Stimulated activated effector memory CD8-positive, alpha-beta T cell treated with anti-CD3 and anti-CD28 coated beads, Interleukin-12 subunit alpha, Interleukin-12 subunit beta, amount 100 ng/mL, for 72 hours (primary cell): ENCODE measurements at places on chromosomes 11 and 22.

DNA sequence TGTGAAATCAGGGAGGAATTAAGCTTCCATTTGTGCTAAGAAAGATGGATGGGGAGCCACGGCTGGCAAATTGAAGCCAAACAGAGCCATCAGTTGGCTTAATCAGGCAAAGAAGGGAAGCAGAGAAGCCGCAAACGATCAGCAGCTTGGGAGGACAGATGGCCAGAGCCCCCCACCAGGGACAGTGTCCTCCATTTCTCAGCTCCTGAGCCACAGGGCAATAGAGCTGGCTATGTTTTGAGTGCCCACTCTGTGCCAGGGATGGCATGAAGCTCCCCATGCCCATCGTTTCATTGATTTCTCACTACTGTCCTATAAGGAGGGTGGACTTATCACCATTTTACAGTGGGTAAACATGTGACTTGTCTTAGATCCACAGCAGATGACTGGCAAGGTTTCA is 126.3 kb upstream of the ASPHD2 start:
- DNase-seq = no peak

DNA sequence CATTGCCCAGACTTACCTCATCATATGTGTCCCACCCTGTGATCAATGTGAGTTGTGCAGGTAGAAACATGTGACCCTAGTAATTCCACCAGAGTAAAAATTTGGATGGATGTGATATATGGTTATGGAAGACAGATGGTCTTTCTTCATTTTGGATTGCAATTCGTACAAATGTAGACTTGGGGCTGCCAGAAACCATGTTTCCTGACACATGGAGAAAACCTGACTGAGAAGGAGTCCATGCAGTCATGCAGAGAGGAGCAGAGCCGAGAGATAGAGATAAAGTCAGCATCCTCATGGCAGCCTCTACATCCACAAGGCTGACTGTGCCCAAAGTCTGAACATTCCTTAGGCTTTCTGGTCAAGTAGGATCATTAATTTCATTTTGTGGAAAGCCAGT is 678.1 kb upstream of the KIRREL3 start:
- DNase-seq = no peak

DNA sequence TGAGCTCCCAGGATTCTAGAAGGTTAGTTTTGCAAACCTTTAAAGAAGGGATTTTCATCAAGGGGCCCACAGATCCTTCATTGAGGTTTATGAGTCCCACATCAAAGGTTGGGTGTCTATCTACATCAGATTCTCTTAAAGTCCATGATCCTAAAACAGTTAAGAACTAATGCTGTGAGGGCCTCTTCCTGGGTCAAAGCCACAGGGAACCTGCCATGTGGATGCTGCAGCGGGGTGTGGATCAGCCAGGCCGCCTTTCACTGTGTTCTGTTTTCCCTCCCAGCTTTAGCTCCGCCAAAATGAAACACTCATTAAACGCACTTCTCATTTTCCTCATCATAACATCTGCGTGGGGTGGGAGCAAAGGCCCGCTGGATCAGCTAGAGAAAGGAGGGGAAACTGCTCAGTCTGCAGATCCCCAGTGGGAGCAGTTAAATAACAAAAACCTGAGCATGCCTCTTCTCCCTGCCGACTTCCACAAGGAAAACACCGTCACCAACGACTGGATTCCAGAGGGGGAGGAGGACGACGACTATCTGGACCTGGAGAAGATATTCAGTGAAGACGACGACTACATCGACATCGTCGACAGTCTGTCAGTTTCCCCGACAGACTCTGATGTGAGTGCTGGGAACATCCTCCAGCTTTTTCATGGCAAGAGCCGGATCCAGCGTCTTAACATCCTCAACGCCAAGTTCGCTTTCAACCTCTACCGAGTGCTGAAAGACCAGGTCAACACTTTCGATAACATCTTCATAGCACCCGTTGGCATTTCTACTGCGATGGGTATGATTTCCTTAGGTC is 5.3 kb downstream of the SERPIND1 start:
- no peak for DNase-seq

DNA sequence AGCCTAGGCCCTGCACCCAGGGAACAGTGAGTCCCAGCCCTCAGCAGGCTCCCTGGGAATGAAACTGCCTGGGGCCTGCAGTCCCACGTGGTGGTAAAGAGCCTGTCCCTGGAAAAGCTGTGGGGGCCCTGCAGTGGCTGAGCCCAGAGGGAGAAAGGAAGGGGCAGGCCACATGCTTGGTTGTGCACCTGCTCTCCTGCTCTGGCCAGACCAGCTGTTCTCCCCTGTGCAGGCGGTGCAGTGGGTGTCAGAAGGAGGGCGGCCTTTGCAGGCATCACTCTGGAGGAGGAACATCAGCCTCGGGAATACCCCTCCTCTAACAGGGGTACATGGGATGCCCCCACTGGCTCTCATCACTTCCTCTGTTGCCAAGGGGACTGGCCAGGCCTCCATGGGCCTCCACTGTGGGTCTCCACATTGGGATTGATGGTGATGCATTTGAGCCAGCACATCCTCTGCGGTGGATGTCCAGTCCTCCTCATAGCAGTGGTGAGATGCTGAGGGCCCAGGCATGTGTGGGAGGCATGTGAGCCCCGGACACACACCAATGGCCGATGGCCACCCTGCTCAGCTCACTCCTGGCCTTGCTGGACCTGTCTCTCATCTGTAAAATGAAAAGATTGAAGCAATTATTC is 690.4 kb downstream of the BRD1 start:
- DNase-seq = no peak

DNA sequence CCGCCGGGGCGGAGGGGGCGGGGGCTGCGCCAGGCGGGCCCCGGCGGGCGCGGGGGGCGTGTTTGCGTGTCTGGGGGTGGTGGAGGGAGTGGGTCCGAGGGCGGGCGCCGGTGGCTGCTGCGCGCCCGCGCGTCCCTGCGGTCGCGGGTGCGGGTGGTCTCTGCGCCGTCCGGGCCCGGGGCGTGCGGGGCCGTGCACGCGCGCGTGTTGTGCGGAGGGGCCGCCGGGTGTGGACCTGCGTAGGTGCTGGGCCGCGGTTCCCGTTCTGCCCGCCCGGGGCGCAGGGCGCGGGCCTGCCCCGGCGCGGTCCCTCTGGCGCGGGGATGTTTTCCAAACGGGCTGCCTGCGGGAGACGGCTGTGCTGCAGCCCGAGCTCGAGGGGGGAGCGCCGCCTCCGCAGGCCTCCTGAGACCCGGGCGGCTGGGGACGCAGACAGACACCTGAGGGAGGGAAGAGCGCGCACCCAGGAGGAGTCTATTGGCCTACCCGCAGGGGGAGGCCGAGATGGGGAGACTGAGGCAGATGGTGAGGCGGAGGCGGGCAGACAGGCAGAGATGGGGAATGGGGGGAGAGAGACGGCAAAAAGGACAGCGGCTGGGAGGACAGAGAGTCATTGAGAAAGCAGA is 442 bp downstream of the PELI3 start:
- no peak for DNase-seq

DNA sequence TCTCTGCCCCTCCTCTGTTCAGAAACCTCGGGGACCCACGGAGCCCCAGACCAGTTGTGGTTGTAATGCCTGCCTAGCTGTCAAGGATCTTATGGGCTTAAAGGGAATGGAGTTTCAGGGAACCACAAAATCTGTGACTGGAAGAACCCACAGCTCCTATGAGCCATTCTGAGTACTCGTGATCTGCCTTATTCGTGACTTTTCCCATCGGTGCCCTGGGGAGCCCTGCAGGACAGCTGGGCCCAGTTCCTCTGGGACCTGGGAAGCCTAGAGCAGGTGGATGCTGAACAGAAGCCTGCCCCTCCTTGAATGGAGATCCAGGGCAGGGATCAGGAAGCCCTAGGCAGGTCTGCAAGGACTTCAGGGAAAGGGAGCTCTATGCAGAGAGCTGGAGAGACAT is 42.1 kb upstream of the TTC12 start:
- no peak for DNase-seq

- no peak for DNase-seq
Observed at GRCh38 chr11:77171885-77172665, 44.0 kb downstream of the MYO7A start.

DNA sequence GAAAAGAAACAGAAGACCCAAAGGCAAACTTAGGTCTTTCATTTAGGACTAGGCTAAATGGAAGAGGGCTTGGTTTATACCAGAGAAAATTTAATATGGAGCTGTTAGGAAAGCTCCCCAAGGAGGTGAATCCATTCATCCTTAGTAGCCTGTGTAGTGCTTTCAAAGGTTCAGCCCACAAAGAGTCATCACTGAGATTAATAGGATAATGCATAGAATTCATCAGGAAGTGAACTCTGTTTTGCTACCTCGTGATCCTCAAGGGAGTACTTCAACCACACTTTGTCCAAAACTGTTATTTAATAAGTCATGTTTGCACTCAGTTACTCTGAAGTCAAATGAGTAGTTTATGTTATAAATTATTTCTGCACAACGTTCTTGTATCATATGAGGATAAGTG is 43.3 kb upstream of the MMP7 start:
- DNase-seq = no peak

DNA sequence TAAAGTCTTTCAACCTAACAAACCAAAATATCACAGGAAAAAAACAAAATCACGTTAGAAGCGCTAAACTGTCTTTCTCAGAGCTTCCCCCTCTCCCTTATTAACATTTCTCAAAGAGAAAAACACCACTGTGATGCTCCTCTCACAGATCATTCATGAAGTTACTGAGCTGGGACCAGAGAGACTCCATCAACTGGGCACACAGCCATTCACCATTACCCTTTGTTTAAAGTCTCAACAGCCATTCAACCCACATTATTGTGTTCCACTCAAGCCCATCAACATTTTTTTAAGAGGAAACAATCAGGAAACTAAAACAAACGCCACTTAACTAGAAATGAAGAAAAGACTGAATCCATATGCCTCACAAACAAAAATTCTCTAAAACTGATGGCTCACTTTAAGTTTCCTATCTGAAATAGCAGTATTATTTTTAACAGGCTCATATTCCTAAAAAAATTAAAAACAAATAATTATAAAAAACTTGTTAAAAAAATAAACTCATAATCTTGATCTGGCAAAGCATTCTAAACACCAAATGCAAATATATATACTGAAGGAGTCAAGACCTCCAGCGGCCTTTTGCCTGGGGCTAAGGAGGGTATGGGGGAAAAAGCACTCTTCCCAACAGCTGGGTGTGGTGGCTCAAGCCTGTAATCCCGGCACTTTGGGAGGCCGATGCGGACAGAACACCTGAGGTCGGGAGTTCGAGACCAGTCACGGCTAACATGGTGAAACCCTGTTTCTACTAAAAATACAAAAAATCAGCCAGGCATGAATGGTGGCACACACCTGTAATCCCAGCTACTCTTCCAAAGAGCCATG is 14.0 kb downstream of the CELF1 start:
- DNase-seq = no peak

GRCh38 chr11:83157594-83158356 is 844 bp downstream of the PCF11 start:
- DNase-seq = peak; percentile 38

DNA sequence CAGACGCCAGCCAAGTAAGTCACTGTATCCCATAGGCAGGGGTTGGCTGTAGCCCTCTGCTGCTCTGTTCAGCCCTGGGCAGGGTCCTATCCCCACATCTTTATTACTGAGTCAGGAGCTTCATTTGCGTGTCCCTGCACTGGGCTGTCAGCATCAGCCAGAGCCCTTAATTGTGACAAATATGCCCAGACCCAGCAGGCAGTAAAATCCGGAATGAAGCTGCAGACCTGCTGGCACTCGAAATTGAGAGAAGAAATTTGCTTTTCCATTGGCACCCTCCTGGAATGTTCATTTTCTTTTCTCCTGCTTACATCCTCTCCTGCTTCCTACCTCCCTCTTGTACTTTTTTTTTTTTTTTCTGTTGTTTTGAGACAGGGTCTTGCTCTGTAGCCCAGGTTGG is 43.8 kb downstream of the CEP164 start:
- no peak for DNase-seq

GRCh38 chr11:71208011-71208774 is 44.2 kb downstream of the SHANK2 start:
- no peak for DNase-seq

DNA sequence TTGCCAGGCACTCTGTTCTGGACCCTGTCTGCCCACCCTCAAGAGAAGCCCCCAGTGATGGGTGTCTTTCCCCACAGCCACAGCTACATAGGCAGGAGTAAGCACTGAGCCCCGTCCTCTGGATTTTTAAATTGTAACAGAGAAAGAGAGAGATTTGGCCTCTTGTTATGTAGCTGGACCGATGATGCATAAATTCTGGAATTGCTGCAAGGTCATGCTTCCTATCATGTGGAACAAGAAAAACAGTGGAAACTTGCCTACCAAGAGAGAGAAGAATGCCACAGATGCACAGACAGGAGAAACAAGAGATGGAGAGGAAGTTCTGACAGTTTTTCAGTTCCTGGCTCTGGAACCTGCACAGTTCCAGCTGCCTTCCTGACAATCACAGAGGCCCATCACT is 150.2 kb downstream of the ETS1 start:
- DNase-seq = no peak

- DNase-seq = no peak
Observed at GRCh38 chr22:46185283-46185682, 35.0 kb downstream of the PPARA start.

DNA sequence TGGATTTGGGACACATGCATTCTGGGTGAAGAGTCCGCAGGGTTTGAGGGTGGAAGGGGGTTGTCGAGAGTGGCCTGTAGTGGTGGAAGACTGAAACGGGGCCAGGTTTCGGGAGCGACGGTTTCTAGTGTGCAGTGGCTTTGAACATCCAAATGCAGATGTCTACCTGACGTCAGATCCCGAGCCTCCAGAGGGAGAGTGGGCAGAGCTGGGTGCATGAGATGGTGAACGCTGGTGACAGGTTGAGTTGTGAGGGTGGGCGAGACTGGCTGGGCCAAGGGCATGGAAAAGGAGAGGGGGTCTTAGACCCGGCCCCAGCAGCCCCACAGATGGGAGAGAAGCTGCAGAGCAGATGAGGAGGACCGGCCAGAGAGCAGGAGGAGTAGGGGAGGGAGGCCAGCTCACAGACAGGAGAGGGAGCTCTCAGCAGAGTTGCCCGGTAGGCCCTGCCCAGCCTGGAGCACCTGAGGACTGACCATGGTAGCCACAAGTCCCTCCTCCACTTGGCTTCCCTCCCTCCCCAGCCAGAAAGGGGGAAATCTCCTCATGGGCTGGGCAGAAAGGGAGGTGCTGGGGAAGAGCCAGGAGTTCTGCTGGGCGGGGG is 14.2 kb downstream of the KCNJ4 start:
- DNase-seq = no peak

GRCh38 chr11:1167751-1168231 is 10.0 kb downstream of the MUC5AC start:
- no peak for DNase-seq

DNA sequence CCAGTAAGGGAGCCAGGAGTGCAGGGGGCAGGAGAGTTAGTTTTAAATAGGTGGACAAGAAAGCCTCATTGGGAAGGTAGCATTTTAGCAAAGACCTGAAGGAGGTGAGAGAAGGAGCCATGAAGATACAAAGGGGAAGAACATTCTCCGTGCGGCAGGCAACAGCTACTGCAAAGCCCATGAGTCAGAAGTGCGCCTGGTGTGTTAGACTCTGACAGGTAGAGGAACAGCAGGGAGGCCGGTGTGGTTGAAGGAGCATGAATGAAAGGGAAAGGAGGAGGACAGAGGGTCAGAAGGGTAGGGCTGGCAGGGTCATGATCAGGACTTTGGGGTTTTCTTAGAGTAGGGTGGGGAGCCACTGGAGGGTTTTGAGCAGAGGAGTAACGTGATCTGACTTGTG is 34.5 kb upstream of the PAMR1 start:
- DNase-seq = no peak
